Bronchial smooth muscle cell (primary cell): ENCODE measurements at places on chromosomes 6 and 20. TPM values are rescaled to one million over a fixed set of nuclear protein-coding genes. Genes with fewer than 3 reads are reported as not detected.

SLC24A3 gene
- total RNA-seq = under 0.01 TPM in 1 of 2 replicates, not detected in the other

HTR1E gene
- total RNA-seq = not detected in 2 replicates

GRM1 gene
- total RNA-seq = under 0.01 and 0.17 TPM in 2 replicates

SLC22A2 gene
- not detected in 2 replicates for total RNA-seq

PRELID3B gene
- 53.6 and 78.1 TPM in 2 replicates for total RNA-seq

DSN1 gene
- total RNA-seq = 5.7 and 5.8 TPM in 2 replicates

ZFP57 gene
- total RNA-seq = 2.8 TPM in 1 of 2 replicates, not detected in the other

ELOVL2 gene
- total RNA-seq = not detected in 2 replicates

FAM83C gene
- not detected in 2 replicates for total RNA-seq

SDC4 gene
- 78.1 and 98.7 TPM in 2 replicates for total RNA-seq

NFS1 gene
- total RNA-seq = 18.9 and 24.0 TPM in 2 replicates

DDO gene
- total RNA-seq = 0.09 and 0.47 TPM in 2 replicates

PPP1R3G gene
- 1.3 and 3.8 TPM in 2 replicates for total RNA-seq

SPO11 gene
- total RNA-seq = not detected in 2 replicates

HNF4A gene
- not detected in 2 replicates for total RNA-seq

MATN4 gene
- 0.17 TPM in 1 of 2 replicates, not detected in the other for total RNA-seq

OR2H1 gene
- total RNA-seq = not detected in 2 replicates

AHCY gene
- total RNA-seq = 80.7 and 97.1 TPM in 2 replicates

BPIFA1 gene
- total RNA-seq = not detected in 2 replicates

SLC35A1 gene
- total RNA-seq = 18.3 and 19.2 TPM in 2 replicates

SLC17A2 gene
- not detected in 2 replicates for total RNA-seq

HAO1 gene
- not detected in 2 replicates for total RNA-seq

SNX9 gene
- total RNA-seq = 89.5 and 110 TPM in 2 replicates

MTFR2 gene
- 0.16 and 1.0 TPM in 2 replicates for total RNA-seq

C20orf144 gene
- total RNA-seq = under 0.01 and 0.16 TPM in 2 replicates

MYLK4 gene
- total RNA-seq = 0.32 and 0.52 TPM in 2 replicates

SAMD5 gene
- 0.26 and 2.0 TPM in 2 replicates for total RNA-seq

GTSF1L gene
- total RNA-seq = not detected in 2 replicates

SLC44A4 gene
- 0.52 TPM in 1 of 2 replicates, not detected in the other for total RNA-seq

PDE10A gene
- total RNA-seq = 1.3 and 6.8 TPM in 2 replicates

PBOV1 gene
- not detected in 2 replicates for total RNA-seq

HCRTR2 gene
- total RNA-seq = not detected in 2 replicates
